Myocyte (in vitro differentiated cells): ENCODE measurements at places on chromosomes 7 and 10. TPM values are rescaled to one million over a fixed set of nuclear protein-coding genes. Genes with fewer than 3 reads are reported as not detected.

DNA sequence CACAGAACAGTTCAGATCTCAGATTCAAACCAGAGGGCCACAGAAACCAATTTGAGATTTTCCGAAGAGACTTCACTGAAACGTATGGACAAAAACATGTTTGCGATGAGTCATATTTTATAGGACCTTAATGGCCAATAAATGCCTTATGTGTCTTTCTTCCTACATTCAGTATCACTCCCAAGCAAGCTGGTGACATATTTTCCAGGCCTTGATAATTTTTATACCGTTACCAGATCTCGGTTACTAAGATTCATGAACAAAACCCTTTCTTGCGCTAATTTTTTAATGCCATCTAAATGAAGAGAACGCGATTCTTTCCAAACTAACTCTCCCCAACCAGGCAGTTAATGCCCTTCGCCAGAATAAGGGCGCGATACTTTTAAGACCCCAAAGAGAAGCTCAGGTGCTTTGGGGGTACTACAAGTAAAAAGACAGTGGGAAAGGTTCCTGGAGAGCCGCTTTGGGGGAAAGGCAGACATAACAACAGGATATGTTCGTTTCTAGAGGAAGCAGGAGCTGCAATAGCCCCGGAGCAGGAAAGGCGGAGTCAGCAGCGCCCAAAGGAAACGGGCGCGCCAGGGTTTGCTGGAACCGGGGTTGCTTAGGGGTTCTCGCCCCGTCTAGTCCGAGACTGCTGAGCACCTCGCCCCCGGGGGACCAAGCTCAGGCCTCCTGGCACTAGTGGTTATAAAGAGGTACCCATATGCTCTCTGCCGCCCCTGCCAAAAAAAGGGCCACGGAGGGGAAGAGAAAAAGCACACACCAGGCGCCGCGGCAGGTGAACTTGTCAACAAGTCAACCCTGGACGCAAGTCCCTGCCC, 884 bp downstream of the ICA1 start:
- DNase-seq = no peak

GRCh38 chr7:34208878-34209621, 303.7 kb downstream of the BMPER start:
- peak; percentile 32 for DNase-seq

IFIT2 gene
- 4.5 and 7.1 TPM in 2 replicates for total RNA-seq

EPO gene
- 0.16 and 0.88 TPM in 2 replicates for total RNA-seq

ETV1 gene
- 8.9 and 23.7 TPM in 2 replicates for total RNA-seq

CTAGE6 gene
- 0.08 and 0.21 TPM in 2 replicates for total RNA-seq

KIF5B gene
- 416 and 456 TPM in 2 replicates for total RNA-seq

OR2A12 gene
- total RNA-seq = not detected in 2 replicates

DNA sequence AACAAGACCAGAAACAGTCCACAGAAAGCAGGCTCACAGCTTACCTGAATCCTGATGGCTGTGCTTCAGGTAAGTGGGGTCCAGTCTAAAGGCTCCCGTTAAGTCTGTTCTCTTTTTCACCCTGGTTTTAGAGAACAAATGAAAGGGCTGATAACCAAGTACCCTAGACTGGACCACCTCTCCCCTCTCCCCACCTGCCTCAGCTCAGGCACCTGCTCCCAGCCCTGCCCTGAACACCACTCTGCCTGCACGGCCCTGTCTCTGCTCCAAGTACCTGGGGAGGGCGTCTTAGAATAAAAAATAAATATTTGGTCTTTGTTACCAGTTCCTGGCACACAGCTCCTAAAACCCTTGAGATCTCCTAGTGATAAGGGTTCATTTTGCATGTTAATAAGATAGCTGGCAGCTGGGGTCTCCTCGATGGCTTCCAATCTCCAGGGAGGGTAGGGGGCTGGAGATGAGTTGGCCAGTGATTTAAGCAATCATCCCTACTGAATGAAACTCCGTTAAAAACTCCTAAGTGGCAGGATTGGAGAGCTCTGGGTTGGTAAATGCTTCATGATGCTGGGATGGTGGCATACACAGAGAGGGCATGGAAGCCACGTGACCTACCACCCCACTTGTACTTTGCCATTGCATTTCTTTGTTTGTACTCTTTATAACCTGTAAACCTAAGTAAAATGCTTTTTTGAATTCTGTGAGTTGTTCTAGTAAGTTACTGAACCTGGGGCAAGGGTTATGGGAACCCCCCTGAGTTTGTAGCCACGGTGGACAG, 29.8 kb upstream of the FIGNL1 start:
- DNase-seq = no peak

- DNase-seq = no peak
These were observed 182.0 kb downstream of the REEP3 start for GRCh38 chr10:63703113-63703670.

PTEN gene
- 66.2 and 69.3 TPM in 2 replicates for total RNA-seq

DNA sequence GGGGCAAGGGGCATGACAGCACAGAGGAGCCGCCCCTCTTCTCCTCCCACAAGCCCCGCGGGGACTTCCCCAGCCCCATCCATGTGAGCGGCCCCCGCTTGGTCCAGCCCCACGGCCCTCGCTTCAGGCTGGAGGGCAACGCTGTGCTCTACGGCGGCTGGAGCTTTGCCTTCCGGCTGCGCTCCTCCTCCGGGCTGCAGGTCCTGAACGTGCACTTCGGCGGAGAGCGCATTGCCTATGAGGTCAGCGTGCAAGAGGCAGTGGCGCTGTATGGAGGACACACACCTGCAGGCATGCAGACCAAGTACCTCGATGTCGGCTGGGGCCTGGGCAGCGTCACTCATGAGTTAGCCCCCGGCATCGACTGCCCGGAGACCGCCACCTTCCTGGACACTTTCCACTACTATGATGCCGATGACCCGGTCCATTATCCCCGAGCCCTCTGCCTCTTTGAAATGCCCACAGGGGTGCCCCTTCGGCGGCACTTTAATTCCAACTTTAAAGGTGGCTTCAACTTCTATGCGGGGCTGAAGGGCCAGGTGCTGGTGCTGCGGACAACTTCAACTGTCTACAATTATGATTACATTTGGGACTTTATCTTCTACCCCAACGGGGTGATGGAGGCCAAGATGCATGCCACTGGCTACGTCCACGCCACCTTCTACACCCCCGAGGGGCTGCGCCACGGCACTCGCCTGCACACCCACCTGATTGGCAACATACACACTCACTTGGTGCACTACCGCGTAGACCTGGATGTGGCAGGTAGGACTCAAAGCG, 5.1 kb downstream of the AOC1 start:
- no peak for DNase-seq

DNA sequence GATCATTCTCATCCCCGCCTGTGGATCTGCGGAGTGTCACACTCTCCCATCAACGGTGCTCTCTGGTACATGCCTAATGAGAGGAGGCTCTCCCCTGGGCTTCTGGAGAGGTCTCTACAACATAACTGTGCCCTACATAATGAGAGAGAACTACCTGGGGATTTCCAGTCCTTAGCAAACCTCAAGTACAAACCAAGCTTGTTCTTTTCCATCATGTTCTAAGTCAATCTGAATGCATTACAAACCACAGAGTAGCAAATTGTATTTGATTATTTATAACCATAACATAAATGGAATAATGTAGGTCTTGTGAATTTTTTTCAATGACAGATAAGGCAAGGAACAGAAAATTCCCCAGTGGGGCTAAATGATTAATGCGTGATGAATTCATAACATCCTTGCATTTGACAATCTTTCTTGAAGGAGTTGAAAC, 412.4 kb upstream of the NRP1 start:
- DNase-seq = no peak
